Naive B cell (primary cell): ENCODE measurements at places on chromosomes 2 and 18.

GRCh38 chr18:4181086-4181485 is 274.0 kb downstream of the DLGAP1 start:
- H3K27me3 ChIP-seq, result no peaks in the 10 kb centered on the region
- no peaks in the 10 kb centered on the region for H3K4me1 ChIP-seq
- H3K27ac ChIP-seq, result no peak overlapping the region
- H3K4me3 ChIP-seq, result no peak overlapping the region
- H3K36me3 ChIP-seq, result no peaks in the 10 kb centered on the region

DNA sequence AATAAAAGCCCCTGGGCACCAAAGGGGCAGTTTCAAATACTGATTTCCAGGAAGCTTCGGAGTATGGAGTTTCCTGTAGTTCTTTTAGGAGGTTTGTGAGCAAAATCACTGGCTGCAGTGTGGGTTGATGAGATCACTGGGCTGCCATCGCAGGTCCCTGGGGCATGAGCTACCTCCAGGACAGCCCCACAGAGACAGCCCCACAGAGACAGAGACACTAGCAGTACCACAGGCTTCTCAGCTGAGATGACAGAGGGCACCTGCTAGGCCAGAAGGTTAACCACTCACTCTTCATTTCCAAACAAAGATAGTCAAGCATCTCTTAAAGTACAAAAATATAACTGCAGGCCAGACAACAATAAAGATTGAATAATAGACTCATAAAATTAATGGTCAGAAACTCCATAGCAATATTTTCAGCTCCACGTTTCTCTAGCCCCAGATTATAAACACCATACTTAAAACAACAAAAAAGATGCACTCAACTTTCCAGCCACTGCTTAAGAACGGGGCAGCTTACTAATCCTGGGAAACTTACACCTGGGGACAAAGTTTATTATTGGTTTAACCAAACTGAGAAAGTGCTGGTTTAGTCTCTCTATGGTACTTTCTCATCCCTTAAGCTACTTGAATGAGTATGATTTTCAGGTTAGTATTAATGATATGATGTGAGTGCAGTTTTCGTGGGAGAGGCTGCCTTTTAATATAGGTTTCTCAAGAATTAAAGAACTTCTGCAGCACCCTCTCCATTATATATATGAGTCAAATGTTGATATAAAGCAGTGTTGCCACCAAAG is 11.6 kb downstream of the AFF3 start:
- H3K27ac ChIP-seq, result peak overlapping the region; percentile 85
- H3K4me1 ChIP-seq, result peaks cover 41% of the 10 kb centered on the region
- no peak overlapping the region for H3K4me3 ChIP-seq
- no peak for DNase-seq

DNA sequence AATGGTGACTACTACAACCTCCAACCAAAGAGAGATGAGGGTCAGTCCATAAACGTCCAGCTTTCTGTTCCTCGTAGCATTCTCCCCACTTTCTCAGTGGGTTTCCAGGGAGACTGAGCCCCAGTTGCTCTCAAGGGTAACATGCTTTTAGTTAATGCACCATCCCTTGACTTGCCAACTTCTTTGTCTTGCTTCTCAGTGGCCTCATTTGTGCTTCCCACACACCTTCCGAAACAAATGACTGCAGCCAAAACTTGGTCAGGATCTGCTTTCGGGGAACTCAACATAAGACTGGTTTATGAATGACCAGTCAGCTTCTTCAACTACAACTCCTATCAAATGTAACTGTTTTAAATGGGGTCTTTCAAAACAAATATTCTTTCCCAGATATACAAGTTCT is 94.1 kb downstream of the COL6A3 start:
- H3K4me3 ChIP-seq, result no peak overlapping the region
- DNase-seq, result no peak
- peaks cover 30% of the 10 kb centered on the region for H3K27me3 ChIP-seq

GRCh38 chr2:175251425-175252041 is 70.0 kb upstream of the ATP5MC3 start:
- H3K4me3 ChIP-seq, result no peak overlapping the region
- H3K27me3 ChIP-seq, result peaks cover 21% of the 10 kb centered on the region
- DNase-seq, result peak; percentile 1
- no peak overlapping the region for H3K27ac ChIP-seq

DNA sequence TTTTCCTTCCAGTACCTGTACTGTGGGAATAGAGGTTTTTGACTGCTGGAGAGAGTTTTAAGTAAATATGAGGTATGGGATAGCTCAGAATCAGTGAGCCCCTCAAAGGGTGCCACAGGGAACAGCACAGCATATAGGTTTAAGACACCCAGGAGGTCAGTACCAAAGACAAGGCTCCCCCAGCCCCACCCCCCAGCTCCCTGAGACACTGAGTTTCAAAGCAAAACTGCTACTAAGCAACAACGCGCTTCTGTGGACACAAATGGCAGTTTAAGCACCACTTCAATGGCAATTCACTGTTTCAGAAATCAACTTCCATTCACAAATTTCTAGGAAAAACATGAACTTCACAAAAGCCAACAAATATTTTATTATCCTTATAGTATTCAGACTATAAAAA is 15.2 kb downstream of the E2F6 start:
- H3K4me1 ChIP-seq, result peaks cover 3% of the 10 kb centered on the region
- H3K4me3 ChIP-seq, result no peak overlapping the region
- H3K36me3 ChIP-seq, result no peaks in the 10 kb centered on the region
- no peak overlapping the region for H3K27ac ChIP-seq
- DNase-seq, result no peak
- no peaks in the 10 kb centered on the region for H3K27me3 ChIP-seq

DNA sequence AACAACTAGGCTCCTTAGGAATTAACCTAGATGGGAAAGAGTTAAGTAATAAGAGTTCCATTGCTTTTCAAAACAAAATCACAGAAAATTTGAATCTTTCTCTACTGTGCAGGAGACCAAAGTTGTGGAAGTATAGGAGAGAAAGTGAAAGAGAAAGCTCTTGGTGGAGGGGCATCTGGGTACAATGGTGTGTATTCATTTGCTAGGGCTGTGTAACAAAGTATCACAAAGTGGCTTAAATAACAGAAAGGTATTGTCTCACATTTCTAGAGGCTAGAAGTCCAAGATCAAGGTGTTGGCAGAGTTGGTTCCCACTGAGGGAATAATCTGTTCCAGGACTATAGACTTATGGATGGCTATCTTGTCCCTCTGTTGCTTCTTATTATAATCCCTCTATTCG is 50.5 kb upstream of the GORASP2 start:
- H3K27me3 ChIP-seq, result peaks cover 14% of the 10 kb centered on the region
- peak overlapping the region; percentile 2 for H3K4me3 ChIP-seq
- no peak for DNase-seq
- no peaks in the 10 kb centered on the region for H3K36me3 ChIP-seq
